Activated CD8-positive, alpha-beta T cell treated with anti-CD3 and anti-CD28 coated beads for 36 hours (primary cell): ENCODE measurements at places on chromosomes 2 and 18.

DNA sequence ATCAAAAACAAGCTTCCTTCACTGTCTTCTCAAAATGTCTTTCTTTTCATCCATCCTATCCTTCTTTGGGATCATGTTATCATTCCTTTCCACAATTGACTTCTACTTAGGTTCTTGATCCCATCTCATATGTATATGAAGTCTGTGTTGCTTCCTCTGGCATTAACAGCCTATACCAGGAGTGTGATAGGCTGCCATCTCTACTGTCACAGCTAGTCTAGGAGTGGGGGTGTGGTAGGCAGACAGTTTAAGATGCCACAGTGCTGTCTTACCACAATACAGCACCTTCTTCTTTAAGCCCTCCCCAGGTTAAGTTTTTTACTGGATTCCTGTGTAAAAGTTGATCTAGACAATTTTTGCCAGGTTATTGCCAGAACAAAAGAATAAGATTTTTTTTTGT lies 3.7 kb upstream of the HTR2B start:
- no peak for DNase-seq

DNA sequence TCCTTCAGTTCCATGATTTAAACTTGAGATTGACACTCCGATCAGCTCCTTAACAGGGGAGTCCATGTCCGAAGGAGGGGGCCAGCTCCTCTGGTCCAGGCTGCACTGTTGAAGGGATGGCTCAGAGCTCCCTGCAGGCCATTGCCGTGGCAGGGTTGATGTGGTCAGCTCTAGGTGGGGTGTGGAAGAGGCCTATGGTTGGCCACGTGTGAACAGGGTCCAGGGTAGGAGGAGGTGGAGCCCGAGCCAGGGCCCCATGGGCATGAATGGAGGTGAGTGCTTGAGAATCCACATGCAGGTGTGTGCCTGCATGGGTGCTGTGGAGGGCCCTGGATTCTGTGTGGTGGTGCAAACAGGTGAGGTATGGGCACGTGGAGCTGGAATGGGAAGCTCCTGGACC lies 1.1 kb downstream of the SPEG start:
- DNase-seq, result no peak

- DNase-seq, result no peak
Observed at GRCh38 chr2:138699421-138699820, 80.8 kb downstream of the NXPH2 start.

GRCh38 chr2:138610201-138610953 lies 108.8 kb downstream of the SPOPL start:
- DNase-seq, result no peak

GRCh38 chr2:237258116-237258515 lies 155.8 kb downstream of the COL6A3 start:
- DNase-seq, result no peak

DNA sequence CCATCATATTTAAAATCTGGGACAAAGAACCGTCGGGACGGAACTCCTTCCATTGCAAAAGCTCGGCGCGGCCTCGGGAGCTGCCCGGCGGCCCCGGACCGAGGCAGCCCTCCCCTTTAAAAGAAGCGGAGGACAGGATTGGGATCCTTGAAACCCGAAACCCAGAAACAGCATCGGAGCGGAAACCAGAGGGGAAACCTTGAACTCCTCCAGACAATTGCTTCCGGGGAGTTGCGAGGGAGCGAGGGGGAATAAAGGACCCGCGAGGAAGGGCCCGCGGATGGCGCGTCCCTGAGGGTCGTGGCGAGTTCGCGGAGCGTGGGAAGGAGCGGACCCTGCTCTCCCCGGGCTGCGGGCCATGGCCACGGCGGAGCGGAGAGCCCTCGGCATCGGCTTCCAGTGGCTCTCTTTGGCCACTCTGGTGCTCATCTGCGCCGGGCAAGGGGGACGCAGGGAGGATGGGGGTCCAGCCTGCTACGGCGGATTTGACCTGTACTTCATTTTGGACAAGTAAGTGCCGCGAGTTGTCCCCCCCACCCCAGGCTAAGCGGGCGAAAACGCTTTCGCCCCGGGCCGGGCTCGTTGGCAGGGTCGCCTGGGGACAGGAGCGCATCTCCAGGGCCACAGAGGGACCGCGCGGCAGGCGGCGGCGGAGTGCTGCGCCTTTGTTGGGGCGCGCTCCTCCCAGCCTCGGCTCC lies at the start of gene ANTXR1:
Gene ANTXR1, plus strand, starts transcription at position 38 of the 698 bp plus-strand sequence. Its CDS starts 321 bp downstream, at position 359.
- DNase-seq, result peak; percentile 16

DNA sequence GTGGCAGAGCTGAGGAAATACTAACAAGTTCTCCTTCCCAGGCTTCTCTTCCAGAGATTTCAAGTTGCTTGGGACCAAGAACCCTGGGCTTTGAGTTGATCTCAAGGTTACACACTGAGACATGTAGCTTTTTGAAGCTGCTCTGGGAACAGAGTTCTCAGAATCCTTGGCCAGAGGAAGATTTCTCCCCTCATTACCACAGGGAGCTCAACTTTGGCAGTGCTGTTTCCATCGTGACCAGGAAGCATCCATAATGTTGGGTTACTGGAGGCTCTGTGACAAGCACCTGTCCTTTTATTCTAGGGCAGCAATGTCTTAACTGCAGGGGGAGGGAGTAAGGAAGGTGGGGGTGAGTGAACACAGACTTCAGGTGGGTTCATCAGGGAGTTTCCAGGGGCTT lies 41.5 kb upstream of the CHRNA1 start:
- DNase-seq, result no peak

- no peak for DNase-seq
Observed at GRCh38 chr2:54670485-54671009, 52.9 kb upstream of the EML6 start.

DNA sequence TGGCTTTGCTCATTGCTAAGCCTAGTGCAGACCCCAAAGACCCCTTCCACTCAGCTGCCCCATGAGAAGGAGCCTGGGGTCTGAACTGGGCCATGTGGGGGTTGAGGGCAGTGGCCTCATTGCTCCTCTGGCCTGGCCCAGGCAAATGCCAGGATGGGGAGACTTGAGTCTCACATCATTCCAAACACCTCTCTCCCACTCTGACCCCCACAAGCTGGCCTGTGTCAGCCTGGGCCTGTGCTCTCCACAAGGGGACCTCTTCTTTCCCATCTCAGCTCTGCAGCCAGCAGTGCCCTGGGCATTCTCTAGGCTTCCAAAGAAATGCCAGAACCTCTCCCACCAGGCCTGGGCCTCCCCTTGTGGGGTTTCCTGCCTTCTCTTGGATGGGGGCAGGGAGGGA lies 45.8 kb upstream of the OTOF start:
- DNase-seq, result no peak

DNA sequence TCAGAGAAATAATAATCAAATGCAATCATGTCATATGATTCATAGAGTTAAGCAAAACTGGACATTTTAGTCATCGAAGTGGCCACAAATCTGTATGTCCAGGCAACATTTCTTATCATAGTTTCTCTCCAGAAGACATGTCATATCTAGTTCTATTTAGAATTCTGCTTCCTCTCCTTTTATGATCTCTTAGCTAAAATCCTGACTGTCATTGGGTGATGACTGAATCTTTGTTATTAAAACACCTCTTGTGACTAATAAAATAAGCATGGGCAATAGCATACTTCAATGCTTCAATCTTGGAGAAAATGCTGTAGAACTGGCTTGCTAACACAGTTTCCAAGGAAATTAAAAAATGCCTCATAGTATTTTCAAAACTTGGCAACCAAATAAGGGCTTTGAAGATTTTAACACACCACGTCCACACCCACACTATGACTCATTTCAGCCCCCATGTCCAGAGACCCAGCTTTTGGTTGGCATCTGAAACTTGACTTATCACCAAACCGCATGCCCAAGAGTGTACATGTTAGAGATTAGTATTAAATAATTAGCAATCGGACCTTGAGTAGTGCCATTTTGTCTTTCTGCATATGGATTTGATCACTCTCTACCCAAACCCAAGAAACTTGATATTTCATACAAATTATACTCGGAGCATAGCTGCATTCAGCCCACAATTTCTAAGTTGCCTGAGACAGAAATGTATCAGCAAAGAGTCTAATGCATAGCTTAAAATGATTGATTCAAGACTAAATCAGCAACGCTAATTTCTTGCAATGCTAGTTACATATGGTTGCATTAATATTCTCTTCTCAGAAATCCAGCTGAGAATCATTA lies 106.5 kb upstream of the ETAA1 start:
- DNase-seq, result no peak

GRCh38 chr18:7206217-7206616 lies 24.7 kb upstream of the LRRC30 start:
- DNase-seq, result no peak

- DNase-seq, result no peak
Observed at GRCh38 chr2:1708476-1709334, 35.6 kb downstream of the PXDN start.

DNA sequence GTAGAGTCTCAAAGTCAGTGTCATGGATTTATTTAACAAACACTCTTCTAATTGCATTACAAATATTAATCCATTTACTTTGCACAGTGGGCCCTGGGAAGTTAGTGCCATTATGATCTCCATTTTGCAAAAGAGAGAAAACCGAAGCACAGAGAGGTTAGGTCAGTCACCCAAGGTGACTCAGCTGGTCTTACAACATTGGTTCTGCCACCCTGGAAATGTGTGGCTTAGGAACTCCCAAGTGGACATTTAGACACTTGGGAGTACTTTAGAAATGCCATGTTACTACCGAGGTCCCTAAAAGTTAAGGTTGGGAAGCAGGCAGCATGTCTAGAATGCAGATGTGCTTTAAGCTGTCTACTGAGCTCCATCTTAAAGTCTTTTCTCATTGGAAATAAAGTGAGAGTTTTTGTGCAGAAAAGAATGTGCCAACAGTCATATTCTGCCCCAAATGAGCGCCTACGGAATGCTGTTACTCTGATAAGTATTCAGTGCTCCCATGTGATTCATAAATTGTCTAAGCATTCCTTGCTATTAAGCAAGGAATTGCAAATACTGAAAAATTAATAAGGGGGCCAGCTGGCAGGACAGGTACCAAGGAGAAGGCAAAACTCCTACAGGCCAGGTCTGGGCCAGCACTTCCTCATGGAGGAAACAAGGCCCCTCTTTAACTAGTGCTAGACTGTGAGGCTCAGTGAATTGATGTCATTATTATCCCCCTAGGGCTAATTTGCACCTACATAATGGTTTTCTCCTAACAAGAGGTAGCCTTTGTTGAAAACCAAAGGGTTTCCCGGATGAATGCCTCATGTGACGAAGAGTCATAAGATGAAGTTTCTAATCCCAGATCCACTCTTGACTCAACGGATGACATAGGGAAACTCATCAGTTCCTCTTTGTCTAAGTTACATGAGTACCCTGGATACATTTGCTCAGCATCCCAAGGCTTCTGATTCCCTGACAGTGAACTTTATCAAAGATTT lies 16.3 kb downstream of the NRP2 start:
- DNase-seq, result no peak

- DNase-seq, result no peak
Observed at GRCh38 chr2:134233728-134234136, 20.1 kb upstream of the MGAT5 start.

DNA sequence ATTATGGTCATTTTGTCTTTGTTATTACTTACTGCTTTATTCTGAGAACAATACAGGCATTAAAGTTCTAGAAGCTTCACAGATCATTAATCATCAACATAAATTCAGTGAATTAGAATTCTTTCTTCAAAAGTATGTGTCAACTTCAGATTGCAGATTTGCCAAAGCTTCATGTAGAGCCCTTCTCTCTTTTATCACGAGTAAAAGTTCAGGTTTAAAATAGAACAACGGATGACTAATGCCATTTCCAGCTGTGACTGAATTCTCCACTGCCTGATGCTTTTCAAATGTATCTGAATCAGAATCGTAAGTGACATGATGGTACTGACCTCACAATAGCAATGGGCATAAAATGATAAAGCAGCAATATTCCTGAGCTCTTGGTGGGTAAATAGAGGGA lies 116.0 kb downstream of the ABCA12 start:
- DNase-seq, result no peak

DNA sequence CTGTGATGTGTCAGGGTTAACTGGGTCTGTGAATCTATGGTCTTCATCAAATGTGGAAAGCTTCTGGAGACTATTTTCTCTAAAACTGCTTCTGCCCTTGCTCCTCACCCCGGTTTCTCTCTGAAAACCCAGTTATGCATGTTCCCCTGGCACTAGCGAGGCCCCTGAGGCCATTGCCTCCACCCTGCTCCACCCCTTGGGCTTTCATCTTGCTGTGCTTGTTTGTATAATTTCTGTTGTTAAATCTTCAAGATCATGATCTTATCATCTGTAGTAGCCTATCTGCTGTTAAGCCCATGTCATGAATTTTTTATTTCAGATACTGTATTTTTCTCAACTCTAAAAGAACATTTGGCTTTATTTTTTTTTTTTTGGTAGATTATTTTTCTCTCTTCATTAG lies 14.9 kb upstream of the ANO7 start:
- DNase-seq, result no peak

GRCh38 chr2:129118296-129118695 lies 799.6 kb upstream of the HS6ST1 start:
- no peak for DNase-seq

GRCh38 chr2:74436848-74437695 lies 4.7 kb downstream of the RTKN start:
- no peak for DNase-seq

DNA sequence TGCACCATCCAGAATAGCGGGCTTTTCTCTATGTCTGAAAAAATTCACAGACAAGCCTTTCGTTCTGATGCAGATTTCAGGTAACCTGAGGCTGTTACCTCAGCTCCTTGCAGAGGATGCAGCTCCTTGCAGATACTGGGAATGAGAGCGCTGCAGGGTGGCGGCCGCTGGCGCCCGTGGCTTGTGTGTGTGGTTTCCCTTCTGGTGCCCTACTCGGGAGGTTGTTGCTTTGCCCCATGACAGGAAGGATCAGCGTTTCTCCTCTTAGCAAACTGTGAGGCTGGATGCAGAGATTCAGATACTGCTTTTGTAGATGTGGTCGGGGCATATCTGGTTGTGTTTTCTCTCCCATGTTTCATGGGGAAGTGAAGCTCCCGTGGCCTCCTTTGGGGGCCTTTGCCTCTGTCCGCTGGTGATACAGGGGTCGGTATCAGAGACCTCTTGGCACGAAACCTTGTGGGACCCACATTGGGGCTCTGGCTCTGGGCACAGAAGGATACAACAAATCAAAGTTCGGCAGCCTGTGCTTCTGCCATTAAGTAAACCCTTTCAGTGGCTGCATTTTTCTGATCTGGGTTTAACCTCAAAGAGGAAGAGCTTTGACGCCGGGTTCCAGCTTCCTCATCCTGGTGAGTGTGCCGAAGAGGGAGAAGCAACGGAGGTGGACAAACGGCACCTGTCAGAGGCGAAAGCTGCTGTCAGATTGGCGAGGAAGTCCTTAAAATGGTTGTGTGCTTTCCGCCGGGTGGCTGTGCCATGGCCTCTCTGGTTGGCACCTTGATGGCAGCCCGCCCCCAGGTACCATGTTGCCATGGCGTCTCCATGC lies 127.8 kb downstream of the MBP start:
- peak; percentile 18 for DNase-seq

DNA sequence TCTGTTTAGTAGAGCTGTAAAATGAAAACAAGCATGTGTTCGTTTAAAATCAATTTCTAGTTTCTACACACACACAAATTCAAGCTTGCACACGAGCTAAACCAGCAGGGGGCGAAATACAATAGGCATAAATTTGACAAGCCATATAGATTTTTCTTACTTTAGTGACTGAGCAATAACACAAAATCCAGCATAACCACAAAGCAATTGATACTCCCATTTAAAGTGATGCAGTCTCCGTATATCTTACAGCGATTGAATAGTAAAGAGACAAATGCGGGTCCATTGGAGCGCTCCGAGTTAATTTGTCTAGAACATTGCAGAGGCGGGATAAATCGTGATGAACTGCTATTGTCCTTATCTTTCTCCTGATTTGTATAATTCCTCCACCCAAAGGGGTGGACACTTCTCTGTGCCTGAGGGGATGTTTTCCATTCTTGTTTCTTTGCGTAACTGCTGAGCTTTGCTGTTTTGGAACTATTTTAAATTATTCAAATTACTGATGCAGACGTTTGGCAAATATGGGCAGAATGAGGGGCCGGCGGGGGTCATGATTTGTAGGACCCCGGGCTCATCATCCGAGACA lies 1.2 kb upstream of the AFTPH start:
- DNase-seq, result peak; percentile 88
